ENCODE measurements at places on chromosomes 5 and 9.

- DNase-seq = no peak
These were observed 2.9 kb downstream of the DENND4C start for GRCh38 chr9:19233344-19233743.

GRCh38 chr5:142072488-142072887 lies 36.1 kb upstream of the NDFIP1 start:
- DNase-seq = no peak

GRCh38 chr5:36854402-36855140 lies 22.0 kb upstream of the NIPBL start:
- DNase-seq = no peak

DNA sequence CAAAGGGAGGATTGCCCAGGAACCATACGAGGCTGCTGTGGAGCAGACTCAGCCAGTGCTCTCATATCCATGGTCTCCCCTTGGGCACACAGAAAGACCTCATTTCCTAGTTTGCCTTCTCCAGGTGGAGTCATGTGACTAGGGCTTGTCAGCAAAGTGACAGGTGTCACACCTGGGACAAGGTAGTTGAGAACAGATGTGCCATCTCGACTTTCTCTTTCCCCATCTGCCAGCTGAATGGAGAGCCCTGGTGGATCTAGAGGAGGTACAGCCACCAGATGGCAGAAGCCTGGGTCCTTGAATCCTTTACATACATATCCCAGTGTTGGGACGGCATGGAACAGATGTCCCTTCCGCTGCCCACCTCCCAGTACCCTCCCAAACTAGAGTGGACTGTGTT lies 42.9 kb upstream of the ALDOB start:
- DNase-seq = no peak

DNA sequence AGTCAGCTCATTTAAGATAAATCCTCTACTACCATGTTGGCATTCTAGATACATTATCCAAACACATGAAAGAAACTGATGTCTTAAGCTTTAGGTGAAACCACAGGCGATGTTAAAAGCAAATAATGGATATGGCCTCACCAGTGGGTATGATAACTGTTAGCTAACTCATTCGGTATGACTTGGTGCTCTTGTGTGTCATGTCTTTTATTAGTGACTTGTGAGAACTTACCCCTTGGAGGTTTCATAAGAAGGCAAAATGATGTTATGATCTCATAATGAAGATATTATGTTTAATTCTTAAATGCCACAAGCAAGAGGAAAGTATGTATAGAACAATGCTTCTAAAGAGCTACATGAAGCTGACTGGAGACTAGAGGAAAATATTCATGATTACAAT lies 1227.0 kb downstream of the EFNA5 start:
- no peak for DNase-seq

DNA sequence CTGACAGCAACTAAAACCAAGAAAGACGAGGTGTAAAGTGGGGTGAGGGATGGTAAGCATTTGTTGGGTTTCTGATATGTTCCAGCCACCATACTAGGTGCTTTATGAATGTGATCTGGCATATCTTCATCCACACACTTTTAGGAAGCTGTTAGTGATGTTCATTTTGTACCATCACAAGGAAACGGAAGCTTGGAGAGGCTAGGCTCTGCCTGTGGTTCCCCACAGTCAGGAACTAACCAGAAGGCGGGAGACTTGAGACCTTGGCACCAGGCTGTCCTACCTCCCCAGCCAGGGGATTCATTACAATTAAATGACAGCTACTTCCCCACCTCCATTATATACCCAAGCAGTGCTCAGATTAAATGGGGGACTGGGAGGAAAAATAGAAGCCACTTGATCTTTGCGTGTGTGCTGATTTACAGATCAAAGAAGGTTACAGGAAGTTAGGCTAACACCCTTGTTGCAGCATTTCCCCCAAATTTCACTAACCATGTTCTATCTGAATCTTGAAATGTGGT lies 43.0 kb downstream of the SFXN1 start:
- no peak for DNase-seq

- no peak for DNase-seq
These were observed 212.3 kb upstream of the TMEM161B start for GRCh38 chr5:88480801-88481499.

GRCh38 chr5:177233206-177233605 lies 70.3 kb downstream of the RAB24 start:
- DNase-seq = no peak

- no peak for DNase-seq
These were observed 41.3 kb downstream of the CAVIN4 start for GRCh38 chr9:100619194-100619593.

- no peak for DNase-seq
These were observed 889.1 kb downstream of the TAF11L14 start for GRCh38 chr5:18523380-18523779.

- no peak for DNase-seq
These were observed 30.2 kb upstream of the KCNIP1 start for GRCh38 chr5:170473642-170474041.

DNA sequence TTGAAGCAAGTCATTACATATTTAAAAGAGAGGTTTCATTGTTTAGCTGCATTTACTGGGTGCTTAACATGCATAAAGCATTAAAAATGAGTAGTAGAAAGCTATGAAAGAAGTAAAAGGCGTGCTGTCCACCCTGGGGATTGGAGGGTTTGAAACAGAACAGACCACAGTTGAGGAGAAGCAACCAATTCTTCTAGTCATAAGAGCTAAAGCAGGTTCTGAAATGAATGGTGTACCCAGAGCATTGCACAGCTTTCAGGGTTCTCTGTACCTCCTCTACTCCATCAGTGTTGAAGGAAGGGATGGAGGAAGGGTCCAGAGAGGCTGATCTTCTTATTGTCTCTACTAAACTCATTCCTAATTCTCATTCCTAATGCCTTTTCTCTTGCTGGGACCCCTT lies 68.9 kb downstream of the SH3RF2 start:
- DNase-seq = no peak

DNA sequence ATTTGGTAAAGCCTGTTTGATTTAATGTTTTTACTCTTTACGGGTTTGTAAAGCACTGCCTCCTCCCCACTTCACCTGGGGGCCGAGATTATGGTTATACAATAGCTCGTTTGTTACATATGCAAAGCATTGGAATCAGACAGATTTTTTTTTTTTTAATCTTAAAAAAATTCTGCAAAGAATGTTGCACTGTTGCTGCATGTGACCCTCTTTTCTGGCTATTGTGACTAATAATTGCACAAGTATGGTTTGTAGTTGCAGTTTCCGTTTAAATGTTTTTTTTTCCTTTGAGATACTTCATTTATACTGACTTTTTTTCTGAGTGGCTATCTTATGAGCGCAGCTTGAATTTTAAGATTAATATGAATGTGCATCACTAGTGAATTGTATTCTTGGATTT lies 165.3 kb downstream of the KDM4C start:
- DNase-seq = no peak

- DNase-seq = no peak
These were observed 368.4 kb upstream of the GRAMD2B start for GRCh38 chr5:126054577-126055347.

- DNase-seq = no peak
These were observed 217.0 kb downstream of the DMRT2 start for GRCh38 chr9:1267141-1267570.

DNA sequence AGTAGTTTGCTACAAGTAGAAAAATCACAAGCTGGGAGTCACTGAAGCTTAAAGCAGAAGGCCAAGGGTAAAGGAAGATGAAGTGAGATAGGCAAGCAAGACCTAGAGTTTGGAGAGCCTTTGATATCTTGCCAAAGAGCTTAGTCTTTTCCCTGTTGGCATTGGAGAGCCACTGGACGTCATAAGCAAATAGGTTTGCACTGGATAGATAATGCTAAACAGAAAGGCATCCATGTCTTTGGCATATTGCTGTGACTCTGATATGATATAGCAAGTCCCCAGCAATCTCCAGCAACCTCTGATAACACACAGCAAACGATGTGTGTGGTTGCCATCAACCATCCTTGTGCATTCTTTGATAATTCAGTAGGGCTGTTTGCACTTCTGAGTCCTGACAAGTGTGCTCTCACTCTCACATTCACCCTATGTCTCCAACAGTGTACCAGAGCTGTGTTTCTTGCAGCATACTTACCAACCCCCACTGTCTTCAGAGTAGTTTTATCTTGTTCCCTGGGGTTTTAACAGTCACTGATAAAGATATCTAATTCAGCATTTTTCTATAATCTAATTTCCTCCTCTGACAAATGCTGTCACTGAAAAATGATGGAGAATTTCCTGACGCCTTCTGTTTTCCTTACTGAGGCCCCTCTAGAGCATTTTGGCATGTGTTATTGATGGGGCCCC lies 16.9 kb upstream of the FREM1 start:
- DNase-seq = no peak

DNA sequence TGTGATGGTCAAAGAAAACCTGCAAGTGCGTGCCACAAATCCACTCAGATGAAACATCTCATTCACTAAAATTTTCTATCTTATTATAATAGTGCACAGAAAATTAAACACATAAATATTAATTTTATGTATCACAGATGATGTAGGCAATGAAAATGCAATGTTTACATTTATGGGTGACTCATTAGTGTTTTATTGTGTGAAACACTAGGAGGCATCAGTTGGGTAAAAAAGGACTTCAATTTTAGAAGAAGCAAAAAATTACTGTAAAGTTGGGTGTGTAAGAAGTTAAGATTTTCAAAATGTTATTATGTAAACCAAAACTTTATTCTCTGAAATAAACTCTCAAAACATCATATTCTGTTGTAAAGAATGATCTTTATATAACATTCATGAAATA lies 4.0 kb downstream of the MEF2C start:
- DNase-seq = no peak
